ENCODE measurements at places on chromosomes 7 and 10.

DNA sequence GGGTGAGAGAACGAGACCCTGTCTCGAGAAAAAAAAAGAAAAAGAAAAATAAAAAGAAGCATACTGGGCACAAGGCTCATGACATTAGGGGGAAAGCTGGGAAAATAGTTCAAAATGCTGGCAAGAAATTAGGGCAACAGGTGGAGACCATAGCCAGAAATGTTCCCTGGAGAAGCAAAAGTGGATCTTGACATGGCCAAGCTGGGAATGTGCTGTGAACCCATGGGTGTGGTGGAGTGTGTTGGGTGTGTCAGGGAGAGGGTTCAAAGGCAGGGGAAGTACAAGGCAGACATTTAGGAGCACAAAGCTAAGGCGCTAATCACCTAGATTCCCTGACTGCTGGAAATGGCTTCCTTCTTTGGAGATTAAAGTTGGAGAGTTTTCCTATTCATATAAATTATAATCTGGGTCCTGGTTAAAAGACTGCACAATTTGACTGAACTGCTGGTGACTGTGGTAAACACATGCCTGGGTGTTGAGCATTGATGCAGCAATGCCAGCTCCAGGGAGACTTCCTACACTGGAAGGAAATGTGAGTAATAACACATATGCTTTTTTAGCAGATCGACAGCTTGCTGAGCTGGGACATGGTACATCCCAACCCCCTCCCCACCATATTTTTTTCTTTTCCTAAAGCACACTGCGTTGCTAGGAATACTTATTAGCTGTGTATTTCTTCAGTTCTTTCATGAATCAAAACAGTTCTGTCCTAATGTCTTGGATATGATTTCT, 70.1 kb upstream of the ARHGAP21 start:
- no peak for DNase-seq

DNA sequence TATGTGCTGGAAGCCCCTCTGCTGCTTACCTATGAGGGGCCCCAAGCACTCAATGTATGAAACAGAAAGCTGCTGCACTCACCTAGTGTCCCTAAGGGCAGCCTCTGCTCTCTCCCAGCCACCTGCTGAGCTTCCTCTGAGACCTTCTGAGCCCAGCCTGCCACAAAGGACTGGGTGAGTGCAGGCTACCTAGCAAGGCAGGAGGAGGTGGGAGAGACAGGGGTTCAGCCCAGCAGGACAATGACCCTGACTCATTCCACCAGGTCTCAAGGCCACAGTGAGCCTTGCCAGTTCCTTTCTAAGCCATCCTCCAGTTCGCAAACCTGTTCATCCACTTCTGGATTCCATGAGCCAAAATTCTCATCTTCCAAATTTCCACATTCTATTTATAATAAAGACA, 16.3 kb downstream of the VOPP1 start:
- DNase-seq, result no peak

DNA sequence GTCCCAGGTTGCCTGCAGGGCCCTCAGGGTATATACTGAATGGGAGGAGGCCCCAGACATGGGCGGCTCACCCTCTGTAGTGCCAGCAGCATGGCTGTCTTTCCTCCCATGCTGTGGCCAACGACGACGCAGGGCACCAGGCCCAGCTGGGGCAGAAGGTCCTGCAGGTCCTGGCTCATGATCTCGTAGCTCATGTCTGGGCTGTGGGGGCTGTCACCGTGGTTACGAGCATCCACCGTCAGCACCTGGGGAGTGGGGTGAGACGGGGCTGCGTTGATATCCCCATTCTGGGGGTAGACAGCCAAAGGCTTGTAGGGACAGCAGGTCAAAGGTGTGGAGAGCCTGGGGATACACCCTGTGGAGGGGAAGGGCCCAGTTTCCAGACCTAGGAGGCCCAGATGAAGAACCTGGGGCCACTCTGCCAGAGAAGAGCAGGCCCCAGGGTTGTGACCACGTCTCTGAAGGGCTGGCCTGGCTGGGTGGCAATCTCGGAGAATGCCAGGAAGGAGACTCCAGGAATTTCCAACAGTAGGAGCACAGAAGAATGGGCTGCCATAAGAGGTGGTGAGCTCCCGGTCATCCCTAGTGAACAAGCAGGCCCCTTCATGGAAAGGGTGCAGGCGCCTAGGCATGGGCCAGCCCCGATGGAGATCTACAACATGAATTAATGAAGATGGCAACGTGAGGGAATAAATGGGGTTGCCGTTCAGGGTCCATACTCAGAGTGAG, 947 bp downstream of the ABHD11 start:
- DNase-seq, result no peak

DNA sequence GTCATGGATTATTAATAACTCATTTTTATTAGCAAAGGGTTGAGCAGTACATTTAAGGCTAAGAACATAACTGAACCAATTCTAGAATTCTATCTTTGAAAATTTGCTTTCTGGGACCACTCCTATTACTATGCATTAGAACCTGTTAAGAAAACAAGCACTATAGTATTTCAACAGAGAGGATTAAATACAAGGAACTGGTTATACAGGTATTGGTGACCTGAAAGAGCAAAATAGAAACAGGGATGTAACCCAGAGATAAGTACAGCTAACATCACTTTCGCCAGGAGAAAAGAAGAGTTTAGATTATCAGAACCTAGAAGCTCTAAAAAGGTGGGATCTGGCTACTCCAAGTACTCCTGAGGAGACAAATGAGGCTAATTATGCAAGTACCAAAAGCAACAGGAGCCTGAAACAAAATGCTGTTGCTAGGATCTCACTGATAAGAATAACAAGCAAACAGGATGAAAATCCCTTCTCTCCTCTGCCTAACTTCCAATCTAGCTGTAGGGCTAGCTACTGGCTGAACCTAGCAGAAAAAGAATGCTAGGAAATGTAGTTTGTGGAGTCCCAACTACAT, 32.1 kb upstream of the ELAPOR2 start:
- no peak for DNase-seq

DNA sequence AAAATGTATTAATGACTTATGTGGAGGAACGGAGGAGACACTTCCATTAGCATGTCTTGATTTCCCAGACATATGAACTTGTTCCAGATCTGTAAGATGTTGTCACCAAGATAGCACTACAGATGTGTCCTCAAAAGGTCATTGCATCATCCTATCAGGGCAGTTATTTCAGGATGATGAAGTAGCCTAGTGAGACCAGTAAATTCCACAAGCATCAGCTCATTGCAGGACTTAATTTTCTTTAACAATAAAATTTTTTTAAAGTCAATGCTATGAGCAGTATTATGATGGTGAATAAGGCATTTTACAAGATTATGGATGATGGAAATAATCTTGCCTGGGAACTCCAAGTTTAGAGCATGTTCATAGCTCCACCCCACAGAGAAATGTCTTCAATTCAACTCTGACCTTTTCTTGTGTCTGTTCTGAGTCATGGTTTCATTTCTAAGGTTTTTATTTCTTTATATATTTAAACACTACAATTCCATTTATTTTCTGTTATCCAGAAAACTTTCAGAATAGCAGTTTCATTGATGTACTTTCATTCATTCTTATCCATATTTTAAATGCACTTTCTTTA, 1203.3 kb upstream of the CELF2 start:
- no peak for DNase-seq
